ENCODE measurements at places on chromosomes 5 and 9.
A peak's percentile ranks its signal among the peaks of the same experiment; 100 is the strongest.

- DNase-seq, result no peak
Observed at GRCh38 chr5:147892696-147893296, 13.5 kb downstream of the C5orf46 start.

- no peak for DNase-seq
Observed at GRCh38 chr9:70425192-70425591, 10.7 kb upstream of the KLF9 start.

GRCh38 chr9:98363644-98364043 is 108.2 kb upstream of the TBC1D2 start:
- no peak for DNase-seq

DNA sequence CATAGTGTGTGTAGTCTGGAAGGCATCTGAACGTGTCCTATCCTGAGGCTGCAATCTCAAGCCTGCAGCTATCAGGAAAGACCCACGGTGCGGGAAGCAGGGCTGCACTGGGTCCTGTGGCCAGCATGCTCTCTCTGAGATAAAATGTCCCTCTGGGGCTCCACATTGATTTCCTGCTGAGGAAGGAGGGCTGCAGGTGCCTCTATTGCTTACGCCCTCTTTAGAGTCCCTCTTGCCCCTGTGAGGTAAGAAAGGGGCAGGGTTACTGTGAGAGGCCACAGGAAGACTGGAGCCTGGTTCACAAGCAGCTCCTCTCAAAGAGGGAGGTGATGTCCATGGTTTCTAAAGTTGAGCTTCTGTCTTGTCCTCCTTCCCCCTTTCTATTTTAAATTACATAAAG is 299.9 kb upstream of the RFX3 start:
- DNase-seq, result no peak

GRCh38 chr9:137547687-137548543 is 2.3 kb downstream of the PNPLA7 start:
- no peak for DNase-seq

DNA sequence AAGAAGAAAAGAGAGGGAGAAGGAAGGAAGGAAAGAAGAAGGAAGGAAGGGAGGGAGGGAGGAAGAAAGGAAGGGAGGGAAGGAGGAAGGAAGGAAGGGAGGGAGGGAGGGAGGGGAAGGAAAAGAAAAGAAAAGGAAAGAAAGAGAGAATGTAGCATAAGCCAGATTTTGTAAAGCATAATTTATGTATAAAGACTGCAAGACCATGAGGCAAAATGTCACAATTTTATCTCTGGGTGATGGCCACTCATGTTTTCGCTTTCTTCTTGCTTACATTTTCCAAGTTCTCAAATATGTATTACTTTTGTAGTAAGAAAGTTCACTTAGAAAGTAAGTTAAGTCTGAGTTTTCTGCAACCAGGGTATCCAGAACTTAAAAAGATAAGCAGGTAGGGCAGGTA is 3.4 kb upstream of the RNF183 start:
- DNase-seq, result no peak

DNA sequence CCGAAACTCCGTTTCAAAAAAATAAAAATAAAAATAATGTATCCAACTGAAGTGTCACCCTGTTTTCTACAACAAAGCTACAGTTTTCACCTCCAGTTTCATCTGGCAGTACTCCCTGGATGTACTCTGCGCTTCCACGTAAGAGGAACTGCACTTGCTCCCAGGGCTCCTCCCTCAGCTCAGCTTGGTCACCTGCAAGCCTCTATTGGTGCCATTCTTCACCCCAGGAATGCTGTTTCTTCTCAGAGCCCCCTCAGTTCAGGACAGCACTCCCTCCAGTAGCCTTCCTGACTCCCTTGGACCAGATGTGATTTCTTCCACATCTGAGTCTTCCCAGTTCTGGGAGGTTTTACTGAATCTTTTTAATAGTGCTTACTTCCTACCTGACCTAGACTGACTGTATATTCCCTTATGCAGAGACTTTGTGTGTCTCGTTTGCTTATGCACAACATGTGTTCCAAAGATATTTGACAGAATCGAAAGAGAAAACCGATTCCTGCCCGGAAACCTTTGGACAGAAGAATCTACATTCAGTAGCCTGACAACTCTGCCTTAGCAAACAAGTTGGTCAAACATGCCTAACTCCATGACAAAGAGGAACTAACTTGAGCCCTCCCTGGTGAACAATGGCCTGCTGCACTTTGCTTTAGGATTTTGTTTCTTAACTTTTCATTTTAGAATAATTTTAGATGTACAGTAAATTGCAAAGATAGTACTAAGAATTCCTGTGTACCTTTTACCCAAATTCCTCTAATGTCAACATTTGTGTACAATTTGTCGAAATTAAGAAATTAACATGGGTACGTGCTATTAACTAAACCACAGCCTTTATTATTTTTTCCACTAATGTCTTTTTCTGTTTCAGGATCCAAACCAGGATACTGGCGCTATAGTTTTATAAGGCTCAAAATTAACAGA is 814 bp downstream of the CCDC125 start:
- no peak for DNase-seq

GRCh38 chr5:56983593-56984361 is 31.9 kb upstream of the MIER3 start:
- no peak for DNase-seq

DNA sequence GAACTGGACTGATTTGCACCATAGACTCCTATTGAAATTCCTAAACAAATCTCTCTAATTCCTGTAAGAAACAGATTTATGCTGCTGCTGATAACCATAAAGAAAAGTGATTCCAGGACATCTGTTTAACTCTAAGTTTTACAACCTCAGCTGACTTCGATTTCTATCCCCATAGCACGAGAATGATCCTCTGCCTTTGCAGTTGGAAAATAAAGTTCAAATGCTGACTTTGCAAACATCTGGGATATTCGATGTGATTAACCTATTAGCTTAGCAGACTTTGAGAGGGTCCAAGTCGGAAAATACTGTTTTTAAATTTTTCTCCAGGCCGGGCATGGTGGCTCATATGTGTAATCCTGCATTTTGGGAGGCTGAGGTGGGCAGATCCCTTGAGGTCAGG is 247.3 kb downstream of the PSAT1 start:
- no peak for DNase-seq

DNA sequence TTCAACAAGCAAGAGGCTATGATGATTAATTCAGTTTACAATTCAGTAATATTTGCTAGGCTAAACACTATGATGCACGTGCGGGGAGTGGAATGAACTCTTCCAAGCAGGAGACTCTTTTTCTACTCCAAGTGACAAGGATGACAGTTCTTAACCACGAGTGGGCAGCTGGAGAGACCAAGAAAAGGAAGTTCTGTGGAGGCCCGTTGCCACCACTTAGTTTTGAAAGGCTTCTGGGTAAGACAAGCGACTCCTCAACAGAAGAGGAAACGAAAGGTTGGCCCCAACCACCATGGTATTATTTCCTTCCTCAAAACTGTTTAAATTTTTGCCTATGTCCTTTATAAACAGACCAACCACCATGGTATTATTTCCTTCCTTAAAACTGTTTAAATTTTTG is 2.8 kb downstream of the DCAF12 start:
- DNase-seq, result no peak

DNA sequence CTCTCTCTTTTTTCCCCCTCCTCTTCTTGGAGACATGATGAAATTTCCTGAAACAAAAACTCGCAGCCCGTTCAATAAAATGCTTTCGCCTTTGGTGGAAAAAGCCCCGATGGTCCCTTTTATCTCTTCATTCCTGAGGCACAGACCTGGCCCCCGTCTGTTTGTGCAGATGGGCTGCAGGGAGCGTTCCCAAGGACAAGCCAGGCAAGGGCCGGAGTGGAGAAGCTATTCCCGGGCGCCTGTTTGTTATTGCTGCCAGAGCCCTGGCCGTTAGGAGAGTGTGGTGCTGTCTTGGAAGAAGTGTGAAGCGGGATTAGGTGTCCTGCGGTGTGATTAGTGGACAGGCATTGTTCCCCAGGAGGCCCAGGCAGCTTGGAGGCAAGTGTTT is 71.9 kb downstream of the SMIM23 start:
- no peak for DNase-seq

GRCh38 chr5:56460681-56461191 is 227.6 kb upstream of the ANKRD55 start:
- no peak for DNase-seq

DNA sequence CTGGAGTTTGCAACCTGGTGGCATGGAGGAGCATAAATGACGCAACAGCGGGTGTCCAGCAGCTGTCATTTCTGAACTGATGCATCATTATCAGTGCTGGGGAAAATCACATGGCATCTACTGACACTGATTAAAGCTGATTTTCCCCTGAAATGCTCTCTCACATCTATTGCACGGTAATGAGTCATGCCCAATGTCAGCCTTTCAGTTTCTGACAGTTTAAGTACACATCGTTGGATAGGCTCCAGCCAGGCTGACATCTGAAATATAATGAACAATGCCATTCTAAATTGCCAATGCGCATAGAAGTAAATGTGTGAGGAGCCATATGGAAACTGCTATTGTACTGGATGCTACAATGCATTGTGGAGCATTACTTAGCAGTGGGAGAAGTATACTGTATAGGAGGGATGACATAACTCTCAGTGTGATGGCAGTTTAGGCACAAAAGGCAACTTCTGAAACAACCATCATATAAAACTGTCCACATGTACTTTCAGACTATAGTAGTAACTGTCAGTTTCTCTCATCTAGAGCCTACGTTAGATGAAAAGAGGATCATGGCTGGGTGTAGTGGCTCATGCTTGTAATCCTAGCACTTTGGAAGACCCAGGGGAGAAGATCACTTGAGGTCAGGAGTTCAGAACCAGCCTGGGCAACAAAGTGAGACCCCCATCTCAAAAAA is 389.3 kb upstream of the DMAC1 start:
- DNase-seq, result no peak

DNA sequence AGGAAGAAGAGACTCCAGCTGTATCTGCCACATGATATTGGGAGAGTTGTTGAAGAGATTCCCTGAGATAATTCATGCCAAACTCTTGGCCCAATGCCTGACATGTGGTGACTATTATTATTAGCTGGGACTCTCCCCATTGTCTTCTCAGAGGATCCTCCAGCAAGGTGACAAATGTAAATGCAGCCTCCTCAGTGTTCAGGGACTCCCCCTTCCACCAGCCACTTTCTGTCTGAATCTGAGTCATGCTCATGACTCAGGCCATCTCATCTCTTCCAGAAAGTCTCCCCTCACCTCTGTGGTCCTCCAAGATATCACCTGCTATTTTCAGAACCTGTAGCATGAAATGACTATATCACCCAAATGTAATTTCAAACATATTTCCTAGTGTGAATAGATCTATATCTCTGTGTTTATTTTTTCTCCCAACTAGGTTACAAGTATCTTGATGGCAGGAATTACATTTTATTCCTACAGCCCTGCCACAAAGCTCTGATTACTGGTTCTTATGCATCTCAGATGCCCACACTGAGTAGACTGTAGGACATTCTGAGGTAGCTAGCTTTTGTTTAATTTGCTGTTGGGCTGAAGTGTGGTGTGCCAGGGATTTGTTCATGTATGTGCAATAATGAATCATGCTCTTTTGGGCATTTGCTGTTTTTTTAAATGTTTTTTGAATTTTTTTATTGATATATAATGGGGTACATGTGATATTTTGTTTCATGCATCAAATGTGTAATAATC is 126.6 kb upstream of the IL12B start:
- peak; percentile 52 for DNase-seq

GRCh38 chr5:468401-468800 is 25.4 kb downstream of the EXOC3 start:
- no peak for DNase-seq

DNA sequence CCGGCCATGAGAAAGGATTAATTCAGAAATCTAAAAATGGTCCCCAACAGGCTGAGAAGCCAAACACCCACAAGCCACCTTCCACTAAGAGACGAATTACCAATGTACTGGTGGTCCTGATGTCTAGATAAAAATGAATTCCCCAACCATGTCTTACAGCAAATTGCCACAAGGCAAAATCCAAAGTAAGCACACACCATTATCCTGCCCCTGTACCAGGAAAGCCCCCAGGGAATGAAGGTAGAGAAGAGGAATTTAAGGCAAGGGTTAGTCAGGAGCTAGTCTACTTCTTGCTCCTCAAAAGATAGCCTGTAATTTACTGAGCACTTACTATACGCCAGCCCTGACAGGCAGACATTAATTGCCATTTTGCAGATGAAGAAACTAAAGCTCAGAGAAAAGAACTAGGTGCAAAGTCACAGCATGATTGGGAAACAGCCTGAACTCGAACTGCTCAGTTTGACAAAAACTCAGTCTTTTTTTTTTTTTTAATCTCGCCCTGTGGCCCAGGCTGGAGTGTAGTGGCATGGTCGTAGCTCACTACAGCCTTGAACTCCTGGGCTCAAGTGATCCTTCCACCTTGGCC is 64.3 kb downstream of the RAPGEF1 start:
- DNase-seq, result no peak

DNA sequence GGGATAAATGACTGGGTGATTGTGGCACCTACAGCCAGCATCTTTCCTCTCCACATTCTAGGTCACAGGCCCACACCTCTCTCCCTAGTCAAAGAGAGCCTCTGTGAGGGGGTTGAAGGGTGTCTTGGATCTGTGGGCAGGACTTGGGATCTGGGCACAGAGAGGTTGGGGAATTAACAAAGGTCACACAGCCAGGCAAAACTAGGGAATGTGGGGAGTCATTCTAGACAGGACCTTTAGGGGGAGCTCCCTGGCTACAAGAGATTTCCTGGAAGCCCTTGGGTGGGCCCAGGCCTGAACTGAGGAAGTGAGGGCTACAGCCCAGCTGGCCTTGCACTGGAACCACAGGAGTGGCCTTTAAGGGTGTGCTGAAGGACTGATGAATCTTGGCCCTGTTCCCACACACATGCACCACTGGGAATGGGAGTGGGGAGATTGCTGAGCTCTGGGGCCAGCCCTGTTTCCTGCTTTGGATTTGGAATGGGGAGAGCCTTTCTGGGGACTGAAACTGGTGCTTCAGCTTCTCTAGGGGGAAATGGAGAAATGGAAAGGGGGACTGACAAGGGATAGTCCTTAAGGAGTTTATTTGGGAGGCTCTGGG is 12.4 kb upstream of the CXXC5 start:
- DNase-seq, result no peak

DNA sequence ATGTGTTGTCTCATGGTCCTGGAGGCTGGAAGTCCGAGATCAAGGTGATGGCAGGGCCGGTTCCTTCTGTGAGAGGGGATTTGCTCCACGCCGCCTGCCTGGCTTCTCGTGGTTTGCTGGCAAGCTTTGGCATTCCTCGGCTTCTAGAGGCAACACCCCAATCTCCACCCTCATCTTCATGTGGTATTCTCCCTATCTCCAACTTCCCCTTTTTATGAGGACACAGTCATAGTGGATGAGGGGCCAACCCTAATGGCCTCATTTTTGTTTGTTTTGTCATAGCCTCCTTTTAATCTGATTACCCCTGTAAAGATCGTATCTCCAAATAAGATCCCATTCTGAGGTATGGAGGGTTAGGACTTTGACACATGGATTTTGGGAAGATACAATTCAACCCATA is 41.7 kb upstream of the CLK4 start:
- no peak for DNase-seq
